T-cell (primary cell): ENCODE measurements at places on chromosomes 13 and 19.

GRCh38 chr13:112943309-112944125 is 25.5 kb upstream of the MCF2L start:
- no peak for DNase-seq

DNA sequence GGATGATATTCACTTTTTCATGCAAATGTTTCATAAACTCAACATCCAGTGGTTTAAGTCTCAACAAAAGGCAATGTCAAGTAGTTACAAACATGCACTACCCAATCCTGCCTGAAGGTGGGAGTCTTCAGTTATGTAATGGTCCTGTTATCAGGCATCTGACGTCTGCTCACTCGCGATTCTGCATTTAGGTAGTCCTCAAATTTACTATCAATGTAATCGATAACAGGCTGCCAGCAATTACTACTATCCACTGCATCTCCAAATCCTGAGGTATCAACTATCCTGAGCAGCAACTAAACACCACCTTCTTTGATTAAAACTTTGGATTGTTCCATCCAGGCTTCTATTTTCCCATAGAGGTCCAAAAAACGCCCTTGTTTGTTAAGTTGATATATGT is 51.2 kb downstream of the NLRP12 start:
- DNase-seq: peak; percentile 26

GRCh38 chr19:55544014-55544413 is 1.3 kb downstream of the SBK3 start:
- DNase-seq: no peak

DNA sequence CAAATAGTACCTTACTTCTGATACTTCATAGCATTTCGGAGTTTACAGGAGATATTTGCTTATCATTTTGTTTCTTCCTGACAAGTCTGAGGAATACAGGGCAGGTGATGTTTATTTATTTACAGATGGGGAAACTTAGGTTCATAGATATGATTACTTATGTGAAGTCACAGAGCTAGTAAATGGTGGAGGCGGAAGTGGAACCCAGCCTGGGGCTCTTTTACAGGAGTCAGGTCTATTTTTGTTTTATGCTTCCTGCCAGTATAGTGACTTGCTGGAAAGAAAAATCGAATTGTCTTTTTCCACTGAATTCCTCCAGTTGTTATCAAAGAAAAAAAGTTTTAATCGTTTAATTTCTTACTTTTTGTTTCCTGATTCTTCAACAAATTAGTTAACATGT is 66.5 kb downstream of the DGKH start:
- no peak for DNase-seq

- no peak for DNase-seq
Measured at GRCh38 chr13:97194479-97194878, 27.7 kb upstream of the MBNL2 start.

DNA sequence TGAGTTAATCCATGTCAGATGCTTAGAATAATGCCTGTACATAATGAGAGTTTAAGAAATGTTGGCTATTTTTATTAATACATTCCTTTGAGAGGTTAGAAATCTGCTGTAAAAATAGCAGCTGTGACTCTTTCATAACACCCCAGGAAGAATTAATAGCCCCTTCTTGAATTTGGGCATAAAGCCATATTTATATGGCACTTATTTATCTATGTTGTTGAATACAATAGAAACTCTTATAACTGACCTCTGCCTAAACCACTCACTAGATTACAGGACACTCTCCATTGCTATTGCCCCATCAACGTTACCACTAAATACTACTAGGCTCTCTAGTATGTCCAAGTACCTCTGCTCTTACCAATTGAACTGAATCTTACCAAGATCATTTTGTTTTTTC is 16.3 kb downstream of the NEK5 start:
- no peak for DNase-seq

DNA sequence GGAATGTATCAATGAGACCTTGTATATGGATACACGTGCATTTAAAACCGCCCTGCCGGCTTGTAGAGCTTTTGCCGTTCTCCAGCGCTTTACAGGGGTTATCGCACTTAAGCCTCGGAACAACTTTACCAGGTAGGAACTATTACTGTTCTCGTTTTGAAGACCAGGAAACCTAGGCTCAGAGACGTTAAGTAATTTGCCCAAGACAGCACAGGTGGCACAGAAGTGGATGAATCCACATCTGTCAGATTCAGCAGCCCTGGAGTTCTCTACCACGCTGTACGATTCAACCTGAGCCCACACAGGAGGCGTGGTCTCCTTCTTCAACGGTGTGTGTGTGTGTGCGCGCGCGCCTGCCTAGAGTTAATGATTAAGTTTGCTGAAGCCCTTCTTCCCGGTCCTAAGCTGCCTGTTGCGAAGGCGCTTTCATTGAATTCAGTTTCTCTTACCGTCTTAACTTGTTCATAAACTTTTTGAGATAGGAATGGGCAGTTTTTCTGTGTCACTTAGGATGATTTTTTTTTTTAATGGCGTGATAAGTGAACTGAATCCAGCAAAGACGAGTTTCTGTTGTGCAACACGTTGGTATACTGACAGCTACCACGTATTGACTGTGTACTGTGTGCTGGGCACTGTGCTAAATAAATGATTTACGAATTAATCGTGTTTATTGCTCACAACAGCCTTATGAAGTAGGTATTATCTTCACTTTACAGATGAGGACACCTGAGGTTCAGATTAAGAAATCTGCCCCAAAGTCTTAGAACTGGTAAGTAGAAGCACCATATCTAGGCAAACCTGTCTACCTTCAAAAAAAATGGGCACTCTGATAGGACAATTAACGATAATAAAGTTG is 67.4 kb downstream of the KCNRG start:
- DNase-seq: peak; percentile 84

GRCh38 chr13:65985612-65986011 is 1244.5 kb downstream of the PCDH9 start:
- DNase-seq: no peak

DNA sequence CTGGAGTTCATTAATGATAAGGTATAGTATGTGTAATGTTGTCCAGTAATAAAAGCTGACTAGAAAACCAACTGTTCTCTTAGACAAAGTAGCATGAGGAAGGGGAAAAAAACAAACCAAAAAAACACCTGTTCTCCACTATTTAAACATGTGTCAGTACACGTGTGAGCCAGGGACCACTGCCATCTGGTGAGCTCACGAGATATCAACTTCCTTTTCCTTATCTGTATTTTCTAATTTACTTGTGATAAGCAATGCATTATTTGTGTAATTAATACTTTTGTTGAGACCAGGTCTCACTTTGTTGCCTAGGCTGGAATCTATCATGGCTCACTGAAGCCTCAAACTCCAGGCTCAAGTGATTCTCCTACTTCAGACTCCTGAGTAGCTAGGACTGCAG is 4.3 kb upstream of the SIX5 start:
- DNase-seq: no peak

- no peak for DNase-seq
Measured at GRCh38 chr13:39273953-39274738, 235.9 kb downstream of the NHLRC3 start.

- no peak for DNase-seq
Measured at GRCh38 chr19:35116072-35116801, 614 bp downstream of the FXYD3 start.
